ENCODE measurements at places on chromosomes 2 and 18. TPM values are rescaled to one million over a fixed set of nuclear protein-coding genes. Genes with fewer than 3 reads are reported as not detected.

The KCNG2 gene
- 0.46 TPM for polyA plus RNA-seq

The ARHGAP15 gene
- polyA plus RNA-seq = 8.1 TPM

- no peak for DNase-seq
These were observed 174.4 kb downstream of the RPIA start for GRCh38 chr2:88865801-88866371.

GRCh38 chr2:28435814-28436351, 43.2 kb downstream of the FOSL2 start:
- DNase-seq = no peak

DNA sequence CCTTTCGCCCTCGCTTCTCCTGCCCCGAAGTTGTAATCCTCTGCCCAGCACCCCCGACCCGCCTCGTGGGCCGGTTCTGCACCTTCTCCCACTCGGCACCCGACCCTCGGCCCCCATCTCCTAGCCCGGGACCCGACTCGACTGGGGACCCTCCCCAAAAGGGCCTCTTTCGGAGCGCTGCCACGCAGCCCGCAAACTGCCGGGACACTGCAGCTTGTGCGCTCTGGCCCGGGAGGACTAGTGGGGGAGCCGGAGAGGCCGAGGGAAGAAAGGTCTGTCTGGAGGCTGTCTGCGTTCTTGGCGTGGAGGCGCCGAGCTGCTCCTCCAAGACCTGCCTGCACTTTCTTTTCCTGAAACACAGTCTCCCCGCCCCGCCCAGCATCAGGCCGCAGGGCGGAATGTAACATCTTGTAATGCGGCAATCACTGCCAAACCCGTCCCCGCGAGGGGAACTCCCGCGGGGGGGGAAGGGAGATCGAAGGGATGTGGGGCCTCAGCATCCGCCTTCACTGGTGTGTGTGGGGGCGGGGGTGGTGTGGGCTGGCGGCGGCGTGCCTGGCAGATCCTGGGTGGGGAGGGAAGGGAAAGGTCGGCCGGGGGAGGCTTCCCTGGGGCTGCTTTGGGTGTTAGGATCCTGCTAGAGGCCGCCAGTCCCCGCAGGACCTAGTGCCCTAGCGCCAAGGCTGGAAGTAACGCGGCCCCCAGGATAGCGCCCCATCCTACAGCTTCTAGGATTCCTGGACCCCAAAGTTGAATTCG, 7.4 kb downstream of the DLX2 start:
- DNase-seq = no peak

GRCh38 chr2:68448671-68449653, 18.1 kb downstream of the FBXO48 start:
- no peak for DNase-seq

- DNase-seq = no peak
These were observed 8.4 kb downstream of the BCL11A start for GRCh38 chr2:60544954-60545560.

DNA sequence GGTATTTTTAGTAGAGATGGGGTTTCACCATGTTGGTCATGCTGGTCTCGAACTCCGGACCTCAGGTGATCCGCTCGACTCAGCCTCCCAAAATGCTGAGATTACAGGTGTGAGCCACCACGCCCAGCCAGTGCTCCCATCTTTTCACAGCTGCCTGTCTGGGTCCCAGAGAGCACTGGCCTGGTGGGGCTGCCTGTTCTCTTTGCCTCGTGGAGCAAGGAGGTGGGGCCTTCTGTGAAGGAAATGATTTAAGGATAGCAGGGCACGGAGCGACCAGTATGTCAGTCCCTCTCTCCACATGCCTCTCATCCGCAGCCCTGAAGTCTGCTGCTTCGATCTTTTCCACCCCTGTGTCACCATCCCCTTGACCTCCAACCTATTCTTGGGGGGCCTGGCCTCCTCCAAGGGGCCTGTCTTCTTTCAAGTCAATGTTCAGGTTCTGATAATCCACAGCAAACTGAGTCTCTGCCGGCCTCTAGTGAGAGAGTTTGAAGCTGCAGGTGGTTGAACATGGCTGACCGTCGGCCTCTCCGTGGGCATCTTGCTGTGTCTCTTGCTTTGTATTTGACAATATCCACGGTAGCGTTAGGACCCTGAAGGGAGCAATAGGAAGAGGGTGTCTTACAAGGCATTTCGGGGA, 28.2 kb upstream of the GIGYF2 start:
- no peak for DNase-seq

GRCh38 chr2:169185711-169186110, 116.3 kb downstream of the DHRS9 start:
- DNase-seq = no peak

- no peak for DNase-seq
These were observed 19.2 kb downstream of the PTGR3 start for GRCh38 chr18:75189696-75190095.

Measured in forelimb muscle (tissue), 1 donor.